ENCODE measurements at places on chromosomes 7 and 10. TPM values are rescaled to one million over a fixed set of nuclear protein-coding genes. Genes with fewer than 3 reads are reported as not detected.

DNA sequence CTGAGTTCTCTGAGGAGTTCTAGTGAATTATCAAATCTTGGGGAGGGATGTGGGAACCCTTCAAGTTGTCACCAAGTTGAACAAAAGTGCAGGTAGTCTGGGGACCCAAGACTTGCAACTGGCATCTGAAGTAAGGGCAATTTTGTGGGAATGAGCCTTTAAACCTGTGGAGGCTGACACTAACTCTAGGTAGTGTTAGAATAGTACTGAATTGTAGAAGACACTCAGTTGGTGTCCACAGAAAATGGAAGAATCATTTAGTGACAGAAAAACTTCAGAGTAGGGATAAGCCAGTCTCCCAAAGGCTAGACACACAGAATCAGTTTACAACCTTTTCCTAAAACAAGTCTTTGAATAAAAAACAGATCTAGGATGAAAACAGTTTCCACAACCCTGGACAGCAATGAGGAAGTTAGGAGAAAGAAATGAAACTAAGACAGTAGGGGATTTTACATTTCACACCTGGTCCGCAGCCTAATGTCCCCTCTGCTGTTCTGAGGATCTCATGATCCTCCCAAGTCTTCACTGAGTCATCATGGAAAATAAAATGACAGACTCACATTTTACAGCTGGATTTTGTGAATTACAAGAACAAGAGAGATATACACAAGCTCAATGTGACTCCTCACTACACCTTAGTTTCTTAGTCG is 23.0 kb upstream of the ING3 start:
- no peak for DNase-seq

Gene ZNF365
- 2.9 TPM for total RNA-seq

GRCh38 chr7:142412551-142413193 is 154.8 kb upstream of the PRSS58 start:
- peak; percentile 66 for DNase-seq

Gene AOAH
- total RNA-seq = not detected

GRCh38 chr10:69451784-69452251 is 553 bp downstream of the TSPAN15 start:
- DNase-seq = no peak

- no peak for DNase-seq
These were observed 252.2 kb downstream of the CALN1 start for GRCh38 chr7:72159911-72160310.

DNA sequence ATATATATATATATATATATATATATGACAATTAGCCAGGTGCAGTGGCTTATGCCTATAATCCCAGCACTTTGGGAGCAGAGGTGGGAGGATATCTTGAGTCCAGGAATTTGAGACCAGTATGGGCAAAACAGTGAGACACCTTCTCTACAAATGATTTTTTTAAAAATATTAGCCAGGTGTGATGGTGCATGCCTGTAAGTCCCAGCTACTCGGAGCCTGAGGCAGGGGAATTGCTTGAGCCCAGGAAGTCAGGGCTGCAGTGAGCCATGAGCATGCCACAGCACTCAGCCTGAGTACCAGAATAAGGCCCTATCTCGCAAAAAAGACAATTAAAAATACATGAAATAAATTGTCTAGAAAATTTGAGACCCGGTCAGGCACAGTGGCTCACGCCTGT is 47.2 kb upstream of the MSRB2 start:
- no peak for DNase-seq

DNA sequence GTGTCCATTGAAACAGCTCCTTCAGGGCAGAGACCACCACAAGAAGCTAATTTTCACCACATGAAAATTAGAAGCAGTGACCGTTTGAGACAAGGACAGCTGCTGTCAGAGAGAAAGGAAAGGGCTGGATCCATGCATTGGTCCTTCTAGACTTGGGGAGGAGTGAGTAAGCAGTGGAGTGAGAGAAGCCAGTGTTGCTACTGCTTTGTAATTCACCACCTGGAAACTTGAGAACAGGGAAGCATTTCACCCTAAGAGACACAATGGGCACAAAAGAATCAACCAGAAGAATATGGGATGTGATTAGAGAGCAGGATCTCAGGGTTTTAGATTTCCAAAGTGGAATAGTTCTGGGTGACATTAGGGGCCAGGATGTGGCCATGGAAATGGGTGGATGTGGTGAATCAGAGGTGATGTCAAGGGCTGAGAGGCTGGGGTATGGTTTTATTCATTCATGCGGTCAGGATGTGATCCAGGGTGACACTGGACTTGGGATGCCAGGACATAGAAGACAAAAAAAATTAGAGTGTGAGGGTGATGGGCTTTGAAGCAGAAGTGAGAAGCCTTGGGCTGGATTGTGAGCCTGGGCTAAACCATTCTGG is 61.6 kb downstream of the DENND11 start:
- no peak for DNase-seq

DNA sequence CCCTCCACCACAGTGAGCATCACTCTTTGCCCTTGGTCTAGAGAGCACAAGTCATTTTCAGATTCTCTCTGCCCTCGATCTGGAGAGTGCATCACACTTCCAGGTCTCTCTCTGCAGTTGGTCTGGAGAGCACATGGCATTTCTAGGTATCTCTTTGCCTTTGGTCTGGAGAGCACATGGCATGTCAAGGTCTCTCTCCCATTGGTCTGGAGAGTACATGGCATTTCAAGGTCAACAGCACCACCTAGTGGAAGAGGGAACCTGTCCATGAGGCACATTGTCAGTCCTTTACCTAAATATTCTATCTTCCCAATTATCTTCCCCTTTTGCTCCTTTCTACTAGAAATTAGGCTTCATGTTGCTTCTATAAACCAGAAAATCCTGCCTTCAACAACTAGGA is 1139.4 kb downstream of the XPNPEP1 start:
- DNase-seq = peak; percentile 55

Gene CYP3A7
- total RNA-seq = not detected

DNA sequence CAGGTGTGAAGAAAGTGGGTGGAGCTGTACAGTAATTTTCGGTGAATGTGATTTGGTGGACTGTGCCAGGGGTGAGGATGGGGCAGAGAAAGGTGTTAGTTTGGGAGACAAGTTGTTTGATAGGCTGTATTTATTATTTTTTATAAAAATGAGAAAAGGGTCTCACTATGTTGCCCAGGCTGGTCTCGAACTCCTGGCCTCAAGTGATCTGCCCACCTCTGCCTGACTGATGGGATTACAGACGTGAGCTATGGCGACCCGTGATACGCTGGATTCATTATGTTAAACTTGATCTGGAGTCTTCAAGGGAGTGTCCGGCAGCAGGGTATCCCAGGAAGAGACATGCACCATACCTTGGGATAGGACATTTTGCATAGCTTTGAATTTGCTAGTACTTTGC is 1.3 kb downstream of the KAT6B start:
- DNase-seq = no peak

DNA sequence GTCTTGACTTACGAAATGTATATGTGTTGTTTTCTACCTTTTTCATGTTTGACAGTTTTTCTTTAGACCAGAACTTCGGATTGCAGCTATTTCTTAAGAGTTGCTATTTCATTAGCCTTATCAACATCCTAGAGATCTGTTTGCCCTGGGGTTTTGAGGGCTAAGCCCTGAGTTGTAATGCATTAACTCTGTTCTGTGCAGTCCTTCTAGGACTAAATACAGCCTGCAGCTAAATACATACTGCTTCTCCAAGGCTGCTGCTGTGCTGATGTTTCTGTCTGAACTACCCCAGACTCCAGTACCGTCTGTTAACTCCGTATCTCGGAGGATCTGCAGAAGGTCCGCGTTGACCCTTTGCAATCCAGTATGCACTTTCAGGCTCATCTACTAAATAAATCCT is 26.5 kb downstream of the KIAA1217 start:
- no peak for DNase-seq

Gene FAM25C
- total RNA-seq = not detected

- no peak for DNase-seq
These were observed 8.0 kb downstream of the TAF6 start for GRCh38 chr7:100111156-100111555.

DNA sequence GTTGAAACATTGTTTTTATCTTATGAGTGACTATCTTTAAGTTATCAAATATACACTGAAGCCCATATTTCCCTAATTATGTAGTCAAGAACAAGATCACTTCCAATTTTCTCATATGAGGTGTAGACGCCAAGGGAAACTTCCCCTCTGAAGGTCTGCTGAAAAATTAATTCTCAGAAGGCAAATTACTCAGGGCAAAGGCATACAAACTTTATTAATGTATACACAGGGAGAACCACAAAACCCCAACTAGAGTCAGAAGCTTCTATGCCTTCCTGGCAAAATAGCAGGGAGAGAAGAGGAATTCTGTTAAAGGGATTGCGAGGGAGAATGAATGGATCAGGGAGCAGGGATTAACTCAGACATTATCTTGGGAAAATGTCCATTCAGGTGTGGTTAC is 83.4 kb downstream of the DOCK4 start:
- DNase-seq = no peak

Gene COL17A1
- 514 TPM for total RNA-seq

- no peak for DNase-seq
These were observed 396.2 kb downstream of the TYW1 start for GRCh38 chr7:67392596-67393438.

GRCh38 chr7:24140001-24140400 is 144.0 kb upstream of the NPY start:
- no peak for DNase-seq

DNA sequence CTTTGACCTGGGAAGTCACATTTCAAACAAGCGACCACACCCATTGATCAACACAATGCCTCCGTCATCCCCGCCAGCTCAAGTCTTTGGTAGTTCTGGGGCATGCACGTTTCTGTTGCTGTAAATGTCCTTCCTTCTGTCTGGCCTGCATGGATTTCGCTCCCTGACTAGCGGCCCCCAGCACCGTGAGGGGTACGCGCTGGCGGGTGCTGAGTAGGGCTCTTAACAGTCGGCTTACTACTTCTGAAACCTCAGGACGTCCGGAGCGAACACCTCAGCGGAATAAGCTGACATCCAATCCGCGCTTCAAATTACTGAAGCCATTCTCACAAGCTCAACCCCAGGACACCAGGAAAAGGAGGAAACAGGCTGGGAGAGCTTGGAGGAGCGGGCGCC is 505 bp downstream of the NUDCD3 start:
- DNase-seq = peak; percentile 30

GRCh38 chr7:92874567-92874966 is 38.2 kb upstream of the CDK6 start:
- DNase-seq = no peak

Gene ITIH5
- not detected for total RNA-seq

DNA sequence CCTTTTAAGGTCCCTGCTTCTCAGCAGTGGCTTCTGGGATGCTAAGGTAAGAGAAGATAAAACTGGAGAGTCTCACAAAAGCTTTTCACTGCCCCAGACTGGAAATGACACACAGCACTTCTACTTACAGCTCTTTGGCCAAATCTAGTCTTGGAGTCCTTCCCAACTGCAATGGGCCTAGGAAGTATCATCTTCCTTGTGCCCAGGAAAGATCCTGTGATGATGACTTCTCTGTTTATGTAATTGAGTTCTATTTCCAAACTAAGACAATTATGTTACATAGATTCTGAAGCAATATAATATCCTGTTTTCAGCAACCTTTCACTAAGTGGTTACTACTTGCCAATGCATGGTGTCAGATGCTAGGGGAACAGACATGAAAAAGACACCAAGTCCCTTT is 234.1 kb downstream of the PTEN start:
- DNase-seq = no peak

DNA sequence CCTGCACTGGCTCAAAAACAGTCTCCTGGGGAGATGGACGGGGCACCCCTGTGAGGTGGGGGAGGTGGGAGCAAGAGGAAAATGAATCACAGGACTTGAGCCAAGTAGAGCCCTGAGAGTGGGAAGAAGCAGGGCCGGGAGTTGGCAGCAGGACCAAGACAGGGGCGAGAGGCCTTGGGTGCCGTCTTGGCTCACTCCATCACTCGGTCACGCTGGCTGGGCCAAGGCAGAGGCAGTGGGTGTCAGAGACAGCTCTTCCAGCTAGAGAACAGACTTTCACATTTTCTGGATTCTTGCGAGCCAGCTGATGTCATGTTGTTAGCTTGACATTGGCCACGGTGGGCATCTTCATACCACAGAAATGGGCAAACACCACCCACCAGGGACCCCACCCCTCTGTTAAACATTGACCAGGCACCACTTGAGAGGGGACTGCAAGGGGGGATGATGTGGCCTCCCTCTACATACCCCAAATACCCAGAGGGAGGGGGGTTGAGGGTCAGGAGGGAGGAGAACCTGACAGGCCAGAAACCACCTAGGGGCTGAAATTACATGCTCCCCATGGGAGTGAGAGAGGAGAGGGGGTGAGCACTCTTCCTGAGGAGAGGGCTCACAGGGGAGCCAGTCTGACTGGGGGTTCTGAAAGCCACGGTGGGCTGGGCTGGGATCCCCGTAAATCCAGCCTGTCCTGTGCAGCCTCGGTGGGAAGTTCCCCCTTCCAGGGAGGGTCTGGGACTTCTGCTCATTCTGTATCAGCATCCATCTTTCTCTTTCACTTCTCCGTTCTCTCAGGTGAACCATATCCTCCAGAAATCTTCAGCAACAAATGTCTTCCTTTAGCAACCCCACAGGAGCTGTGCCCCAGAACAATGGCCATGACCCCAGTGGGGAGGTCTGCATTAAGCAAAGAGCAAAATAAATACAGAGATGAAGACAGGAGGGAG is 19.6 kb downstream of the CAMK2B start:
- peak; percentile 13 for DNase-seq

DNA sequence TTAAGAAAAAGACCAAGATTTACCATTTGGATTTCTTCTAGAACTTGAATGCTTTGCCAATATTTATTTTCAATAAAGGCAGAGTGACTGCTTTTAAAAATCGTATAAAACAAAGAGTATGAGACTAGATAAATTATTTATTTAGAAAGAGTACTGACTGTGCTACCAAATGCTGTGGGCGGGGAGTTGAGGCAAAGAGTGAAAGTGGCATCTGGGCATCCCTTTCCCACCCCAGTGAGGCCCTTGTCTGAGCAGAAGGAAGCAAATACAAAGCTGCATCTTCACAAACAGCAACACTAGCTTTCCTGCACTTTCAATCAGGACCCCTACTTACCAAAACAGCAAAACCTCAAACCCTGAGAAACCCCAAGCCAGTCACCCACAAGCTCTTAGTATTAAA is 34.9 kb downstream of the ITGB1 start:
- DNase-seq = no peak

Data from MCF 10A (cell line).